MG63 (cell line): ENCODE measurements at places on chromosomes 7 and 10.

DNA sequence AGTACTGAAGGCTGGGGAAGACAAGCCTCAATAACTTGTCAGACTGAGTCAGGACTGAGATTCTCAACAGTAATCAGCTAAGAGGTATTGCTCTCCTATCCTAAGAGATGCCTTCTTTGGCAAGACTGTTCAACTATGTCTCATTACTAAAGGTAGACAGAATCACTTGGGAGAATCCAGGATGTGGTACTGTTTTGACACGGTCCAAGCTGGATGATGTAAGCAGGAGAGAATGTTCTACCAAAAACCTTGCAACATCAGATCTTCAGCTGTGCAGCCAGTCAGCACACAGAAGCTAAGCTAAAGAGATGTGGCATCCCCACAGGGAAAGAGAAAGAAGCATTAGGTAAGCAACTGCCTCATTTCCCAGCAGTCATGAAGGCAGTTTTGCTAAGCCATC lies 391.4 kb downstream of the NRG3 start:
- DNase-seq: no peak

- DNase-seq: peak; percentile 9
These were observed 138.2 kb upstream of the TMEM229A start for GRCh38 chr7:124171068-124171467.

- peak; percentile 65 for DNase-seq
These were observed 655 bp downstream of the PTPRE start for GRCh38 chr10:127907411-127908105.

- no peak for DNase-seq
These were observed 84.0 kb downstream of the SEMA3D start for GRCh38 chr7:85102813-85103350.

- DNase-seq: no peak
These were observed 23.2 kb downstream of the POR start for GRCh38 chr7:75937958-75938786.

- DNase-seq: no peak
These were observed 48.8 kb downstream of the DAGLB start for GRCh38 chr7:6398943-6399342.

DNA sequence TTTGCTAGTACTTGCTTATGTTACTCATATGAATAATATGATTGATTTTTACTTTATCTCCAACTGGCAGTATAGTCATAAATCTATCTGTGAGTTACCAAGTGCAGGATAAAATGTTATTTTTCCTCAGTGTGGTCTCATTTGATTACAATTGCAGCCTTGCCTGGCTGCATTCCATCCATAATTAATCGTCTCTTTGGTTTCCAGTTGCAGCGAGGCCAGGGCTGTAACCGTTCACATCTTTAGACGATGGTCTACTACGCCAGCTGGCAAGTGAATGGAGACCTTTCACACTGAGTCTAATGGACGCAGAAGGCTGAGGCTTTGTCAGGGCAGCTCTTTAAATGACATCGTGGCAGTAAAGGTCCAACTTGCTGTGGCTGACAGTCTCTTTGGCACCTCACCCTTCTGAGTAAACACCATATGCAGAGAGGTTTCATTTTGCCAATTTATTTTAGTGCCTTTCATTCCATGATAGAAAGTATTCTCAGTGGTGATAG lies 84.0 kb downstream of the ARL4A start:
- peak; percentile 86 for DNase-seq
